ENCODE measurements at places on chromosomes 16 and 17.

- no peak for DNase-seq
Observed at GRCh38 chr16:70756071-70756470, 44.9 kb downstream of the VAC14 start.

GRCh38 chr17:8140065-8141029, 11.9 kb downstream of the PER1 start:
- no peak for DNase-seq

DNA sequence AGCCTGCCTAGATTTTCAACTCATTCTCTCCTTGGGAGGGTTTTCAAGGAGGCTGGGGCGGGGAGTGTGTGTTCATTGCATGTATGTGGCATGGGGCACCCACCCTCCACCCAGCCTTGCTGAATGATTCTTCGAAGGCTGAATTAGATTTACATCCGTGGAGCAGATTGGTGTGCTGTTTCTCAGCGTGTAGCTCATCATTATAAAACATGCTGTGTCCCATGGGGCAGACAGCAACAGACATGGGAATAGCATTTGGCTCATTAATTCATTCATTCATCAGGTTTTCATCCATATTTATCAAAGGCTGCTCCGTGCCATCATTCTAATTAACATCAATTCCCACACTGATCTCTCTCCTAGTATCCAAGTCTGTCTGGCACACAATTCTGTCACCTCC, 10.6 kb upstream of the CD300A start:
- DNase-seq = no peak

DNA sequence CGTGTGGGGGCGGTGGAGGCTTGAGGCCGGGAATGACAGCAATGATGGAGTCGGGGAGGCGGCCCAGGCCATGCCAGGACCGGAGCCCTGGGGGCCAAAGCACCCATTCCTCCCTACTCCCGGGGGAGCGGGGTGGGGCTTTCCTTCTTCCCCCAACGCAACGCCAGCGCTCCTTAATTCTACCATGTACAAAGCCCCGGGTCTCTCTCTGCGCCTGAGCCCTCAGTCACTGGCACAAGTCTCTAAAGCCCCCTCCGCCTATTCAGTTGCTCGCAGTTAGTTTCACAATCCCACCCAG, 245 bp upstream of the RNF227 start:
- DNase-seq = no peak

- no peak for DNase-seq
Observed at GRCh38 chr17:11366272-11366850, 125.3 kb downstream of the SHISA6 start.

GRCh38 chr16:49398761-49399160, 25.2 kb downstream of the C16orf78 start:
- no peak for DNase-seq

GRCh38 chr16:15461376-15461775, 27.0 kb downstream of the BMERB1 start:
- no peak for DNase-seq

- peak; percentile 64 for DNase-seq
Observed at GRCh38 chr17:39069114-39069756, 82.2 kb downstream of the PLXDC1 start.

DNA sequence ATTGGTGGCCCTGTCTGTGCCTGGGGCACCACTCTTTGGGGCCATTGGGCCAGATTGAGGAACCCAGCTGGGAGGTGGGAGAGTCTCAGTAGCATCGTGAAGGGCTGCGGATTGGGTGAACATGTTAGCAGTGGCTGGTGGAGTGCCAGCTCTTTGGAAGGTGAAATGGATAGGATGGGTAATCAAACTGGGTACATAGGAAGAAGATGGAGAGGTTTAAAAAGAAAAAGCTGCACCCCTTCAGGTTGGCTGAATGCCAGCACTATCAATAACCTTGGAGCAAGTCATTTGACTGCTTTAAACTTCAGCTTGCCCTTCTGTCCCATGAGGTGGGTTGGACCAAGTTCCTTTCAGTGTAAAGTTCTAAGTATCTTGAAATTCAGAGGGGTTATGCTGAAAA, 95.0 kb downstream of the RPTOR start:
- DNase-seq = no peak

DNA sequence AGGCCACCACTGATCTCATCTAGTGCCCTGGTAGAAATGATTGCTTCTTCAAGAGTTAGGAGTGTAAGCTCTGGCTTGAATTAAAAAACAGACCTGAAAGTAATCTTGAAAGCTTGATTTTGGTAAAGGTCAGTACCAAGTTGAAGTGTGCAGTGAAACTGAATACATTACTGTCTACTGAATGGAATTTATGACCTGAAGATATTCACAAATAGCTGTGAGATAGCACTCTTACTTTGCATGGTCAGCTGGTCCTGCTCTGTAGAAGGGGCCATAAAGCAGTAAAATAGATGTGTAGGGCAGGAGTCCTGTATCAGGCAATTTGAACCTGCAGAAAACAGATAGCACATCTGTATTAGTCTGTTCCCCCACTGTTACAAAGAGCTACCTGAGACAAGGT, 78.6 kb downstream of the MYH13 start:
- no peak for DNase-seq

DNA sequence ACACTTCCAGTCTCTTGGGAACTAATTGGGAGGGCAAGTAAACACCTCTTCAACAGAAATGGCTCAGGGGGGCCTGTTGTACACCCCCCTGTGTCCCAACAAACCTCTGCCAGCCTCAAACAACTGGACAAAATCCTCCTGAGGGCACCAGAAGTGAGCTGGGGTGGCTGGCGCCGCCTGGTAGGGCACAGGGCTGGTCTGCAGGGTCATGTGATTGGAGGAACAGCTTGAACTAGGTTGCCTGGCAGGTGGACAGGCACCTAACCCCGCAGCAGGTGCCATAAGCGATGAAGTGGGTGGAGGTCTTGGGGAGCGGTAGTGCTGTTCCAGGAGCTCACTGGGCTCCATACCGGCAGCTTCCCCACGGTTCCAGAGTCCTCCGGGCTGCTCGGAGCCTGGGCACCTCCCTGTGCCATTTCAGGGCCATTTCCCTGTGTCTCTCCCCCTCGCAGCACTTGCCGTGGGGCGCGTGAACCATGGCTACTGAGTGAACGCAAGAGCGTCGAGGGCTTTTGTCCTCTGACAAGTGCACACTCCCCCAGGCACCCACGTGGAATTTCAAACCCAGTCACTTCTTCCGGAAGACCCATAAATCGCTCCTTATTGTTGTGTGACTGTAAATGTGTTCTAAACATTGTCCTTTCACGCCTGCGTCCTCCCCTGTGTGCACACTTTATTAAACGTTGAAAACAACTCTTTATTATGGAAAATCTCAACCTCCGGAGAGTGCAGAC, 101.5 kb downstream of the SEC14L1 start:
- peak; percentile 49 for DNase-seq

DNA sequence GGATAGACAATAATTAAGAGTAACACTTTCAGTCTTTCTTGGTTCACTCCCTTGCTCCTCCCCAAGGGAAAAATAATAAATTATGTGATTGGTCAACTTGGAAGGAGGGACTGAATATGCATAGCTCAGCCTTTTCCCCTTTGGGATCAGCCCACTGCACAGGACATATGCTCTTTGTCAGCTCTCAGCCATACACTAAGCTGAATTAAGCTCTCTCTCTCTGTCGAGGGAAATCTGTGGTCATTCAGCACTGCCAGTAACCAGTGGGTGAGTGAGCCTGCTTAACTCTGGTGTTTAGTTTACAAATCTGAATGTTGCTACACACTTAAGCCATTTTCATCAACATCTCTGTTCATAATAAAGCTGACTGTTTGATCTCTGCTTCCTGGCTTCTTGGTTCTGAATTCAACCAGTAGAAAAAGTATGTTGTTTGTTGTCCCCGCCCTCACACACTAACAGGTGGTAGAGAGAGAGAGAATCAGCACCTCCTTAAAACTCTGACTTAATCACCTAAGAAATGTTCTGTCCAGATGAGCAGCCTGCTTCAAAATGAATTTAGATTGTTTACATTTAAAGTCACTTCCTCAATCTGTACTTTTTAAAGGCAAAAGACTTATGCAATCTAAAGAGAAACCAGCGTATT, 102.3 kb upstream of the C17orf78 start:
- peak; percentile 31 for DNase-seq

DNA sequence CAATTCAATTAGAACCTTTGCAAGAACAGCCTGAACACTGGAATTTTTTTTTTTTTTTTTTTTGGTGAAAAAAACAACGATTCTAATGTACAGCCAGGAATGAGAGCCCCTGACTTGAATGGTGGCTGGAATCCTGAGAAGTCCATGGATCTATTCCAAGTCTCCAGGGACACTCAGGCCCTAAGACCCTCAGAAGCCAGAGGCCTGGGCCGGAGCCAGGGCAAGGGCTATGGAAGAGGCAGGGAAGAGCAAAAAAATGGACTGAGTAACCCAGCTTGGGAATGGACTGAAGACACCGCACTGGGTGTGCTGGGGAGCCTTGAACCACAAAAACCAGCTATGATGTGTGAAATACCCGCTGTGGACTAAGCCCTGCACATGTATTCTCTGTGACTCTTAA, 60.3 kb upstream of the LHX1 start:
- no peak for DNase-seq

DNA sequence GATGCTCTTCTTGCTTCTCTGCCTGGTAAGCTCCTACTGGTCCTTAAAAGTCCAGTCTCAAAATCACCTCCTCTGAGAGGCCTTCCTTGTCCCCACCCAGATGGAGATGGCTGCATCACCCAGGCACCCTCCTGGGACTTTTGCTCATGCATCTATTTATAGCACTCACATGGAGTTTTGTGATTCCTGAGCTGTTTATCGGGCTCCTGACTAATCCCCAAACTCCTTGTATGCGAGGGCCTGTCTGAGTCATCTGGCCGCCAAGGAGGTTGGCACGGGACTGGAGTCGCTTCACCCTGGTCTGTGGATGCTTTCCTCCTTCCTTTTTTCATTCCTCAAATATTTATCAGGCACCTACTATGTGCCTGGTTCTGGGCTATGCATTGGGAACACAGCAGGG, 2.3 kb upstream of the MAP2K3 start:
- no peak for DNase-seq

- DNase-seq = peak; percentile 47
Observed at GRCh38 chr16:88871730-88872416, 5.4 kb upstream of the PABPN1L start.

DNA sequence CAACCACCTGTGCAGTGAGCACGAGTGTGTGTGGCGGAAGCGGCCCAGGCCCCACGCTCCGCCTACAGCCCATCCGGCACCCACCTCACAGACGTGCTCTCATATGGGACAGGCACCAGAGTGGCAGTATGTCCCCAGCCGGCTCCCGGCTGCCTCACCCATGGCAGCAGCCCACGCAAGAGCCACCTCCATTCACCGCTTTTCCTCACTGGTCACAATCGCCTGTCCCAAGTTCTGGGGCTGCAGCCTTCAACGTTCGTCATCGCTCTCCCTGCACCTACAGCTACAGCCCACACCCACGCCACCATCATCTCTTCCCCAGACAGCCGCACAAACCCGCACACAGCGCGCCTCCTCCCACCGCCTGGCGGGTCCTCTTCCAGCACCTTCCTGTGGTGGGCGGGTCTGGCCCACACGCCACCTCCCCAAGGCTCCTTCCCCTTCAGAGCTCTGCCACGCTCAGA, 17.5 kb upstream of the TRAP1 start:
- DNase-seq = no peak

GRCh38 chr16:4685776-4686496, 7.4 kb upstream of the NUDT16L1 start:
- DNase-seq = no peak

GRCh38 chr17:7944326-7944725, 12.3 kb downstream of the CNTROB start:
- DNase-seq = no peak

DNA sequence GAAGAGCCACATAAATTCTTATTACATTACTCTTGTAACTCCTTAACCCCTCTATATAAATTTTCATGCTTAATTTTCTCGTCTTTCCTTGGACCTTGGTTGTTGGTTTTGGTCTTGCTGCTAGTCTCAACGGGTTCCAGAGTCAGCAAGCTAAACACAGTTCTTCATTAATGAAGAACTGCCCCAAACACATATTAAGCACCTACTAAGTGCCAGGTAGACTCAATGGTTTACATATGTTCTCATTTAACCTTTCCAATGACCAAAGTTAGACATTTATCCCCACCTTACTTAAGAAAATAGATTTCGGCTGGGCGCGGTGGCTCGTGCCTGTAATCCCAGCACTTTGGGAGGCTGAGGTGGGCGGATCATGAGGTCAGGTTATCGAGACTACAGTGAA, 15.0 kb downstream of the SIAH1 start:
- DNase-seq = no peak

- peak; percentile 72 for DNase-seq
Observed at GRCh38 chr17:64291268-64291851, 28.3 kb upstream of the TEX2 start.

DNA sequence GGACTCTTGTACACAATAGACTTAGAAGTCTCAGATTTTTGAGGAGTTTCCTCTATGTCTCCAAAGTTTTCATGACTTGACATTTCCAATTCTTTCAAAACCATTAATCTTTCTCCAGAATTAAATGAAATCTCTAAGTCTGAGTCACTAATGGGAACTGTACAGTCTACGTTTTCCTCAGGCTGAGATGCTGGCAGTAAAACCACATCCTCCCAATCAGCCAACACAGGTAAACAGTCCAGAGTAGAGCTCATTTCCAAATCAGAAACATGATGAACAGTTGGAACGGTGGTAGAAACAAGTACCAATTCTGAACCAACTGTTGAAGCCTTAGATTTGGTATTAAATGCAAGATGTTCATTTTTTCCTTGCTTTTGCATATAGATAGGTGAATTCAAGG, 7.9 kb downstream of the ERI2 start:
- no peak for DNase-seq

DNA sequence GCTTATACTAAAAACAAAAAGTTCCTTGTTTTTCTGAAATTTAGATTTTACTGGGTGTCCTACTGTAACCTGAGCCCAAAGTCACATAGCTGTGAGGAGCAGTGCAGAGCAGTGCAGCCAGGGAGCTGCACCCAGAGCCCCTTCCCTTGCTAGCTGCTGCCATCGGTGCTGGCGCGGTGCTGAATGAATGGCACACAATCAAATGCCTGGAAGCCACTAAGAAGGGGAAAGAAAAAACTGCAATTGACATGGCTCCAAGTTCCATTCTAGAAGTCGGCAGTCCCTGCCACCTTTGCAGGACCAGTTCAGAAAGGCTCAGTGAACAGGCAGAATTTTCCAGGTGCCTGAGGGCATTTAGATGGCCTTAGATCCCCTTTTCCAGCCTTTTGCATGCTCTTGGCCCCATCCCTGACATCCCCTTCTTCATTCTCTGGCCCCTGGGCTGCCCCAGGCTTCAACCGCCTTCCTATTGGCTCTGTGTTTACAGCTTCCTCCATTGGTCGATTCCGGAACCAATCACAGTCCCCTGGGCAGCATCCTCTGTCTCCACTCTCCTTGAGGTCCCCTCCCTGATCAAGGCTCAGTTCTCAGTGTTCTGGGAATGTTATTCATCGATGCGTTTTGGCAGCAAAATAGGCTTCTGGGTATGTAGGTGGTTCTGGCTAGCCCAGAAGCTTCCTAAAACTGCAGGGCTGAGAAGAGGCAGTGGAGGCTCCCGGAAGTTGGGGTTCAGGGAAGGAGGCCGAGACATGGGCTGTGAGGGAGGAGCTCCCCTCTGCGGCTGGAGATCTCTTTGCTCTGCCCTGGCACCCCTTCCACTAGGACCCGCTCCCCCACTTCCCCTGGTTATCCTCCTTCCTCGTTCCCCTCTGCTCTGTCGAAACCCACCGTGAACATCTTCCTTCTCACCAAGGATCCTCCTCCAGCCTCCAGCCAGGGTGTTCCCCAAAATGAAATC, 37.9 kb downstream of the ATP2C2 start:
- no peak for DNase-seq

GRCh38 chr17:7930841-7931631, 710 bp downstream of the TRAPPC1 start:
- DNase-seq = no peak

Data from RPMI8226 (cell line).